HuH-7 (cell line): ENCODE measurements at places on chromosomes 3 and 15.
A peak's percentile ranks its signal among the peaks of the same experiment; 100 is the strongest.

DNA sequence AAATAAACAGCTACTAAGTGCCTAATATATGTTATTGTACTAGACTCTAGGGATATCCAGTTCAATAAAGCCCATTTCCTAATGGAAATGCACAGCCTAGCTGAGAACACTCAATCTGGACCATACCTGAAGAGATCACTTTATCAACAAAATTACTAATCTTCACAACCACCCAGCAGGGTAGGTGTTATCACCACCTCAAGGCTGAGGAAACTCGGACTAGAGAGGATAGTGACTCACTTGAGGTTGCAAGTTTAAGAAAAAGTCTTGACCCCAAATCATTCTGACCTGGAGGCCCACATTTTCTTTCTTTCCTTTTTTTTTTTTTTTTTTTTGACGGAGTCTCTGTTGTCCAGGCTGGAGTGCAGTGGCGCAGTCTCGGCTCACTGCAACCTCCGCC is 3.1 kb upstream of the FMN1 start:
- DNase-seq, result no peak

DNA sequence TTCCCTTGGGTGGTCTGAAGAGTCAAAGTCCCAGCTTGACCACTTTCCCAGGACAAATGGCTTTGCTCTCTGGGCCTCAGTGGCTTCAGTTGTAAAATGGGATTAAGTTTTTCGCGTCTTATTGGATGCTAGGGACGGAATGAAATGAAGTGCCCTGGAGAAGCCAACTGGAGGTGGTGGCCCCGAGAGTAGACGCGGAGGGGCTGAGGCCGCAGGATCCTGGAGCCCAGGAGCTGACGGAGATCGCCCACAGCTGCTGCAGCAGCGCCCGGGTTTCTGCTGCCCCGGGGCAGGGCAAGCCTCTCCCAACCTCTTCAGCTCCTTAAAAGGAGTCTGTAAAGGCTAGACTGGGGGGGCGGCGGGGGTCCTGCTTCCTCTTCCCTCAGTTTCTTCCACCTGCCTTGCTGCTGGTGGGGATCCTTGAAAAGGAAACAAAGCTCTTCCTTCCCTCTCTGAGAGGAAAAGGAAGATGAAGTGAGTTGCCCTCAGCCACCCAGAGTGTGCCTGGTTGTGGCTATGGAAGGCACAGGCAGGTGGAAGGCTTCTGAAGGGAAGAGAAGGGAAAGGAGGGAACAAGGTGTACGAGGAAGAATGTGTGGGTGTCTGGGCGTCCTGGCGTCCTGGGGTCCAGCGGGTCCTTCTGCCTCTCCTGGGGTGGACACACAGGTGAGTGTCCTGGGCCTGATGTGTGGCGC is 967 bp upstream of the BNC1 start:
- DNase-seq, result no peak

- no peak for DNase-seq
Measured at GRCh38 chr3:28598165-28598564, 249.5 kb upstream of the AZI2 start.

GRCh38 chr3:53188136-53188685 is 27.2 kb downstream of the PRKCD start:
- DNase-seq, result no peak

GRCh38 chr3:197181741-197182140 is 116.7 kb downstream of the DLG1 start:
- peak; percentile 35 for DNase-seq

GRCh38 chr3:45366290-45366689 is 22.1 kb upstream of the LARS2 start:
- no peak for DNase-seq

DNA sequence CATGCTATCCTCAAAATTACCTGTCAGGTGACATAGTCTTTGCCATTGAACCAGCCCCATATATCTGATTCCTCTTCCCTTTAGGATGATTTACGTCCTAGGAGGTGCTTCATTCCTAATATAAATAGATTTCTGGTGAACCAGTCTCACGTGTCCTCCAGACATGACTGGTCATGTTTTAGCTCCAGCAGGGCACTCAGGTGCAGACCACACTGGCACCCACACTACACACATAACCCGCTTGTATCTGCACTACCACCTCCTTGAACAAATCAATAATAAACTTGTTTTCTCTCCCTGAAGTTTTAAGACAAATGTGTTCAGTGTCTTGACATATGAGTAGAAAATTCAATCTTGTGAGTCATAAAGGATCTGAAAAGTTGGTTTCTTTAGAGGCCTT is 155.5 kb downstream of the GOLIM4 start:
- DNase-seq, result no peak

DNA sequence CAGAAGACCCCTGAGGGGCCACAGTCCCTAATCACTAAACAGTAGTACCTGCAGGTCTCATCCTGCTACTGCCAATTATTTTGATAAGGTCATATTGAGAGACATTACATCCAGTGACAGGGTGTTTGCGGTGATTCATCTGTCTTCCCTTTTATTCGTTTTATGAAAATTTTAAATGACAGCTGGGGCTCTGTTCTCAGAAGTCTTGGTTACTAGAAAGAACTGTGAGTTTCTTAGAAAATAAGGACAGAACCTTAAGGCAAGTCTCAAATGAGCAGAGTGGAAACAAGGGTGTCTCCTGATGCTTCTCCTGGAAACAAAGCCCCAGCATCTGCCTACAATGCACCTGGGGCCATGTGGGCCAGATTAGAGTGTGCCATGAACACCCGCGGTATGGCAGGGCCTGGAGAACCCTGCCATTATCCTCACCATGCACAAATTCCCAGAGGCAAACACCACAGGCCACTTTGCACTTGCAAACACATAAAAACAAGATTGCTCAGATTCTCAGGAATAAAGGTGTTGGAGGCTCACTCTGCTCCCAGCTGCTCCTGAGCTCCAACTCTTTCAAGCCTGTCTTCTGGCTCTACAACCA is 66.3 kb upstream of the IQSEC1 start:
- no peak for DNase-seq

GRCh38 chr3:159765030-159765859 is 223.4 kb upstream of the IL12A start:
- DNase-seq, result peak; percentile 37

- DNase-seq, result no peak
Measured at GRCh38 chr3:108022256-108023150, 68.3 kb downstream of the CD47 start.

DNA sequence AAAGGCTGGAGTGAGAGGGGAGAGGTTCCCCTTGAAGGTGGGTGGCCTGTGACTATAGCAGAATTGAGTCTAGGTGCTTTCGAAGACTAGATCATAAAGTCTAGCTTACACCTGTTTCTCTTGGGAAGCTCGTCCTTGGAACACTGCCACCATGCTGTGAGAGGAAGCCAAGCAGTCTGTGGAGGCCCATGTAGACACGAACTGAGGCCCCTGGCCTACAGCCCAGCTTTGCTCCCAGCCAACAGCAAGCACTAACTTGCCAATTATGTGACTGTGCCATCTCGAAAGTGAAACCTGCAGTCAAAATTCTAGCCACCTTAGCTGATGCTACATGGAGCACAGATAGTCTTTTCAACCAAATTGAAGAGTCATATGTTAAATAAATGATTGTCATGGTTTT is 190.5 kb upstream of the NECTIN3 start:
- peak; percentile 55 for DNase-seq

- no peak for DNase-seq
Measured at GRCh38 chr3:81620849-81621248, 140.6 kb downstream of the GBE1 start.

DNA sequence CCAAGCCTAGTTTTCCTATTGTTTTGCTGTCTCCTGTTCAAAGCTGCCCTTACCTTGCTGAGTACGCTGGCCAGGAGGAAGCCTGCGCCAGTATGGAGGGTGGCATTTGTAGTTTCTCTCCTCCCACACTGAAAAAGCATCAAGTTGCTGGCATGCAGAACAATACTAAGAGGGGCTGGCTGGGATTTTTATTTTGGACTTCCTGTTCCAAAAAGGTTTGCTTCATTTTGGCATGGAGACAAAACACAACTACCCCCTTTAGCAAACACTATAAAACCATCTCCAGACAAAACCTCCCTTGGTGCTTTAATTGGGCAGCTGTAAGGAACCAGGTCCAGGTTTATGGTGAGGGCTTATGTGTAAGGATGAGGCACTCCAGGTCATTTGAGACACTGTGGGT is 457.6 kb downstream of the PDCD6IP start:
- no peak for DNase-seq

DNA sequence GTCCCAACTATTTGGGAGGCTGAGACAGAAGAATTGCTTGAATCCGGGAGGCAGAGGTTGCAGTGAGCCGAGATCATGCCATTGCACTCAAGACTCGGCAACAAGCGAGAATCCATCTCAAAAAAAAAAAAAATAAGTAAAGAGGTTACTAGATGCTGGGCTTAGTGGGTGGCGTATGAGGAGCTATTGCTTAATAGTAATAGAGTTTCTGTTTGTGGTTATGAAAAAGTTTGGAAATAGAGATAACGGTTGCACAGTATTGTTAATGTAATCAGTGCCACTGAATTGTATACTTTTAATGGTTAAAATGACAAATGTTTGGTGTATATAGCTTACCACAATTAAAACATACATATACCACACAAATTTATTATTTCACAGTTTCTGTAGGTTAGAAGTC is 14.7 kb upstream of the HHATL start:
- no peak for DNase-seq

DNA sequence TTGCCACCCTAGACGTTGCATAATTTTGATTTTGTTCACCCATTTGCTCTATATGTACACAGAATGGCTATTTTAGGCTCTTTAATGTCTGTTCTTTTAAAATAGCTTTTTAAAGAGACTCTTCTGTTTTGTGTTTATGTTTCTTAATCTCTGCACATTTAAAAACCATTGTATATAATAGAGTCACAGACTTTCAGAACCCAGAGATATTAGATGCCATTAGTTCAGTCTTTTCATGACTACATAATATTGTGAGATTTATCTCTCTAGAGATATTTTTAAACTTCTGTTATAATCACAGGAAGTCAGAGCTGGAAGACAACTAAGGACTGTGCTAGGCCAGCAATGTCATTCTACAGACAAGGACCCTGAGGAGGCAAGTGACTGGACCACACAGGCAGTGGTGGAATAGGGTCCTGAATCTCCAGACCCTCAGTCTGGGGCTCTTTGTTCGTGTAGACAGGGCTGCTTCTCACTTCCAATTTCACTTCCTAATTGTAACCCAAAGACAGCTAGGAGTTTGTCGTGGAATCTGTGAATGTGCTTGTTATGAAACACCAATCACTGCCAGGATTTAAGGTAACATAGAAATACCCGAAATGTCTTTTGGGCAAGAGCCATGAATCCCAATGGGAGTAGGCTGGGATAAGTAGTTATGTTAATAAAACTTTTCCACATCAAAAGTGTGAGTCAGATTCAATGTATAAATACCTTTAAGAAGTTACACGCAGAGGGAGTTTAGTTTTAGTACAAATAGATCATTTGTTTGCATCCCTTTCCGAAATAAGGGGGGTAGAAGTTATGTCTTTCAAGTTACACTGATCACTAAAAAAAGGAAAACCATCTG is 165.2 kb upstream of the ROPN1 start:
- DNase-seq, result no peak

DNA sequence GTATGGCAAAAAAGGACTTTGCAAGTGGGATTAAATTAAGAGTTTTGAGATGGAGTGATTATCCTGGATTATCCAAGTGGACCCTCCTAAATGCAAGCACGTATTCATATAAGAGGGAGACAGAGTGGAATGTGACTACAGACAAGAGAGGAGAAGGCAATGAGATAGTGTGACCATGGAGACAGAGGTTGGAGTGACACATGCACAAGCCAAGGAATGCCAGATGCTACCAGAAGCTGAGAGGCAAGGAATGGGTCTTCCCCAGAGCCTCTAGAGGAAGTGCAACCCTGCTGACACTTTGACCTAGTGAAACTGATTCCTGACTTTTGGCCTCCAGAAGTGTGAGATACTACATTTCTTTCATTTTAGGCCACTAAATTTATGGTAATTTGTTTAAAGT is 117.2 kb downstream of the UACA start:
- no peak for DNase-seq

GRCh38 chr3:192833177-192833890 is 84.3 kb downstream of the MB21D2 start:
- DNase-seq, result no peak

DNA sequence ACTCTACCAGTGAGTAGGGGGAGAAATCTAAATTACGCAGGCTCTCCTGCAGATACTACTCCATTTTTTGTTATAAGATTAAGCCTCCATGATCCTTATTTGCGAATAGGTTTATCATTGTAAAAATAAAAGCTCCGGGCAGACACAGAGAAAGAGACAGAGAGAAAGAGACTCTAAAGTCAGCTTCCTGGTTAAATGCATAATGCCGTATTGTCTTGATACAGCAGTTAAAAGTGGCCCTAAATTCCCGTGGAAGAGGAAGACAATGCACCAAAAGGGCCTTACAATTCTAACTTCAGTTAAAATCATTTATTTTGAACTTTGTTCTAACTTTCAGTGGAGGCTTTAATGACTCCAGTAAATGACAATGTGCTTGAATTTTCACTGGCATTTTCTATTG is 98.3 kb downstream of the SLC9A9 start:
- no peak for DNase-seq

- DNase-seq, result no peak
Measured at GRCh38 chr3:195188426-195188927, 82.5 kb downstream of the XXYLT1 start.

DNA sequence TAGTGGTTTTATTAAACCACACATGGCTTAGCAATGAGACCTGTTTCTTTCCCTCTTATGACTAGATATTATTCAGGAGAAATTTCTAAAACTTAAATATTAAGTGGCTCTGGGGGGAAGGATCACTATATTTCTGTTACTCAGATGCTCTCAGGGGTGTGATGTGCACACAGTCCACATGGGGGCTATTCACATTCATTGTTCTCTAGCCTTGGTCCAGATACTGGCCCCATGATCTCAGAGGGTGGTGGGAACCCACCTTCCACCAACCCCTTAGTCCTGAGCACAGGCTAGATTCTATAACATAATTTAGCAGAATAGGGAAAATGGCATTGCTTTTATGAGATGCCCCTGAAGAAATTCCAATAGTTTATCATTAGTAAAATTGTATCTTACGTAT is 149.0 kb upstream of the ST8SIA2 start:
- no peak for DNase-seq

GRCh38 chr15:62475591-62475990 is 310.5 kb upstream of the C2CD4B start:
- DNase-seq, result no peak

- DNase-seq, result peak; percentile 22
Measured at GRCh38 chr15:55282284-55282833, 7.3 kb downstream of the RAB27A start.

- DNase-seq, result no peak
Measured at GRCh38 chr3:171343693-171344092, 116.5 kb downstream of the TNIK start.

GRCh38 chr15:100111125-100112060 is 230.4 kb downstream of the ADAMTS17 start:
- DNase-seq, result no peak

DNA sequence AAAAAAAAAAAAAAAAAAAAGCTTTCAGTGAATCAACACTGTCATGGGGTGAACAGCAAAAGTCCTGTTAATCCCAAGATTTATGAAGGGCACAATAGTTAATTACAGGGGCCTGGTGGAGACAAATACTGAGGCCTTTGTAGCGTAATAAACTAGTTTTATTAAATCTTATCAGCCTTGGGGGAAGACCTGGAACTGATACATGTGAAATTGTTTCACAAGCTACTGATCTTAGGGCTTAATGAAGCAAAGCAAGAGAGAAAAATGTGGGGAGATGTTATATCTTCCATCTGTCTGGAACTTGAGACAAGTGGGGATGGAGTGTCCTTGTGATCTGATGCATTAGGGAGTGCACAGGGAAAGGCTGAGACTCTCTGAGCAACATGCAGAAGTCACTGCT is 47.9 kb upstream of the OSBPL11 start:
- no peak for DNase-seq
